Stimulated activated CD4-positive, alpha-beta T cell treated with anti-CD3 and anti-CD28 coated beads, Interleukin-1b, Interleukin-23, amount 100 ng/mL, for 24 hours (primary cell): ENCODE measurements at places on chromosomes 7 and 10.
A peak's percentile ranks its signal among the peaks of the same experiment; 100 is the strongest.

GRCh38 chr10:22268503-22268902 is 47.7 kb upstream of the COMMD3 start:
- no peak for DNase-seq

- no peak for DNase-seq
Measured at GRCh38 chr10:103479135-103479534, at the start of gene CALHM3. Gene CALHM3, minus strand, starts transcription at chr10:103479240. Its CDS starts 208 bp downstream, at chr10:103479032.

DNA sequence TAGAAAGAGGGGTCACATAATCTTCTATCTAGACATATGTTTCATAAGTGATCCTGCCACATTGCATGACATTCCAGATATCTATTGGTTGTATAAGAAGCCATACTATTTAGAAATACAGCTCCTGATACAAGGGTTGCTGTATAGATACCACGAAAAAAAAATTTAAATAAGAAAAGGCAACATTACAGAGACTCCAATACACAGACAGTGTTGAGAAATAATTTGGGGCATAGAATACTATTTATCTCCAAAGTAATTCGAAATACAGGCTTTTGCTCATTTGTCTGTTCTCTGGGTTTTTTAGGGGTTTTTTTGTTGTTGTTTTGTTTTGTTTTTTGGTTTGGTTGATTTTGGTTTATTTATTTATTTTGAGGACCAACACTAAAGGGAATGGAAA is 2.6 kb downstream of the IFIT2 start:
- DNase-seq = no peak

GRCh38 chr10:71323407-71323806 is 4.3 kb downstream of the SLC29A3 start:
- DNase-seq = no peak

- no peak for DNase-seq
Measured at GRCh38 chr7:2196381-2197378, 36.1 kb downstream of the MAD1L1 start.

DNA sequence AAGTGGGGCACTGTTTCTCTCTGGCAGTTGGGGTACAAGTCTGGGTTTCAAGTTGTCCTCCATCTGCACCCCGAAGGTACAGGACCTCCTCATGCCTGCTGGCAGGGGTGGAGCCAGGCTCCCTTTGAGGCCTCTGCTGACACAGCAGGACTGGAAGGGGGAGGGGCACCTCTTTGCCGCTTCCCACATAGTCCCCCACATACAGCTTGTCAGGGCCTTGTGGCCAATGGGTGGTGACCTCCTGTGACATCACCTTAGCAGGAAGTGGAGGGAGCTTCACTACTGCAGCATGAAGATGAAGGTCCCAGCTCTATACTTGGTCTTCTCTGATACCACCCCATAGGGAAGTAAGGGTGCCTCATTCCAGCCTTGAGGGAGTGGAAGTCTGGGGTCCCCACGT is 167.8 kb downstream of the RAMP3 start:
- DNase-seq = no peak

DNA sequence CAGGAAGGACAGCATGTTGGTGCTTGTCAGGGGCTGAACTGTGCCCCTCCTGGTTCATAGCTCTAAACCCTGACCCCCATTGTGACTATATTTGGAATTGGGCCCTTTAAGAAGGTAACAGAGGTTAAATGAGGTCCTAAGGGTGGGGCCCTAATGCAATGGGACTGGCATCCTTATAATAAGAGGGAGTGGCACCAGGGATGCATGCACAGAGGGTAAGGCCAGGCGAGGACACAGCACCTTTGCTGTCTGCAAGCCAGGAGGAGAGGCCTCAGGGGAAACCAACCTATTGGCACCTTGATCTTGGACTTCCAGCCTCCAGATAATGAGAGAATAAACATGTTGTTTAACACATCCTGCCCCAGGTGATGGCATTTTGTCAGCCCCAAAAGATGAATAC is 61.3 kb upstream of the EBF3 start:
- DNase-seq = no peak

DNA sequence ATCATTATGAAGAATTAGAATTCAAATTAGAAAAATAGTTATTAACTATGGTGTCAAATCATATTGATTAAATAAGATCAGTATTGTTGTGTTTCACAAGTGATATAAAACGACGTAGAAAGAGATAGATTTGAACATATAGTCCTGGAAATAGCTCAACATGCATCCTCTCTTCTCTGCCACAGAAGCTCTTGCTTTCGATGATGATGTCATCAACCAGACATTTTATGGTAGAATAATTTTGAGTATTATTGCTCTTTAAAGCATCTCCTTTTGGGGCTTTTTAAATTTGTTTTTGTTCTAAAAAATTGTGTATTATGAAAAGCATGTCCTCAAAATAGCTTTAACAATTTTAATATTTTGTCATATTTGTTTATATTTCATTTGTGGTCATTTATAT is 95.0 kb downstream of the DGKB start:
- no peak for DNase-seq

- DNase-seq = no peak
Measured at GRCh38 chr10:129833994-129834739, 129.9 kb downstream of the EBF3 start.

DNA sequence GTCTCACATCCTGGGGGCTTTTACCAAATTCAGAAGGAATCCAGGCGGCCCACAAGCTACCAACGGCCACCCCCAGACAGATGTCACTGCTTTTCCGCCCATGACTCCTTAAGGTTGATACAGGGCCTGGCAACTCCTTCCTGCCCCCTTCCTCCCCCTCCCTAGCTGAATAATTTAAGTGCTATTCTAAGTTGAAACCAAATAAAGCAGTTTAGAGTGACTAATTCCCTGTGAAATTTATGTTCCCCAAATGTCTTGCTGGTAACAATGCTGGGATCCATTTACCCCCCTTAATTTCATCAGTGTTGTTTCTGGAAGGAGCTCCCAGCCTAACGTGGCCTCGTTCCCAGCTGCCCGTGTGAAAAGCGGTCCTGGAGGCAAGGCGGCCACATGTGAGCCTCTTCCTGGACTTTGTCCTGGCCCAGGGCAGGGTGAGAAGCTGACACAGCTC is 109.6 kb downstream of the TMEM130 start:
- DNase-seq = no peak

- no peak for DNase-seq
Measured at GRCh38 chr7:44050121-44050914, 5.8 kb downstream of the DBNL start.

DNA sequence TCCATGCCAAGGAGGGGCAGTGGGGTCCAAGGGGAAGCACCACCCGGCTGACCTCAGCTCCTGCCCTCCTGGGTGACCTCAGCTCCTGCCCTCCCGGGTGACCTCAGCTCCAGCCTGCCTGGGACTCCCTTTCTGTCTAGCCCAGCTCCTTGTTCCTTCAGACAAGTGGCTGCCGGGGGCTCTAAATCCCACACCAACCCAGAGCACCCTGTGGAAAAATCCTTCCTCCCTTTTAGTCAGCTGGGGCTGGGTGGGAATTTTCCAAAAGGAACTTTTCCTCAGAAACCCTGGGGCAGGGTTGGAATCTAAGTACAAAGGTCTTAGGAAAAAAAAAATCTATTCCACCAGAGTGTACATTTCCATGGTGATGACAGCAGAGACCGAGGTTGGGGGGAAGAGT is 36.3 kb downstream of the AKR1B1 start:
- no peak for DNase-seq

- DNase-seq = no peak
Measured at GRCh38 chr7:138978541-138979184, 2.5 kb downstream of the KIAA1549 start.

DNA sequence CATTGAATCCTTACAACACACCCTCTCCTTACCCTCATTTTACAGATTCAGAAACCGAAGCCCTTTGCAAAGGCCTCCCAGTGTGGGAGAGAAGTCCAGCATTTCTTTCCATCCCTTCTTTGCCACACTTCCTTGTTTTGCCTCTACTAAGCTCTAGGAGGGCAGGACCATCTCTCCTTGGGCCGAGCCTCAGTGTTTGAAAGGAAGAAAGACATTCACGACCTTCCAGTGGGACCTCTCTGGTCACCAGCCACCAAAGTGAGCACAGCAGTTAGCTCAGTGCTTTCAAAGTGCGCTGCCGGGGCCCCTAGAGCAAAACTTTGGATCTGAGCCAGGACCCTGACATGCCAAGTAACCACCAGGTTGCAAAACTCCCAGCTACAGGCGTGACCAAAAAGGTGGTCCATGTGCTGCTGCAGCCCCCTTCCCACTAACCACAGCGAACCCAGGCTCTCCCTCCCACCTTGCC is 12.4 kb downstream of the CTBP2 start:
- no peak for DNase-seq

DNA sequence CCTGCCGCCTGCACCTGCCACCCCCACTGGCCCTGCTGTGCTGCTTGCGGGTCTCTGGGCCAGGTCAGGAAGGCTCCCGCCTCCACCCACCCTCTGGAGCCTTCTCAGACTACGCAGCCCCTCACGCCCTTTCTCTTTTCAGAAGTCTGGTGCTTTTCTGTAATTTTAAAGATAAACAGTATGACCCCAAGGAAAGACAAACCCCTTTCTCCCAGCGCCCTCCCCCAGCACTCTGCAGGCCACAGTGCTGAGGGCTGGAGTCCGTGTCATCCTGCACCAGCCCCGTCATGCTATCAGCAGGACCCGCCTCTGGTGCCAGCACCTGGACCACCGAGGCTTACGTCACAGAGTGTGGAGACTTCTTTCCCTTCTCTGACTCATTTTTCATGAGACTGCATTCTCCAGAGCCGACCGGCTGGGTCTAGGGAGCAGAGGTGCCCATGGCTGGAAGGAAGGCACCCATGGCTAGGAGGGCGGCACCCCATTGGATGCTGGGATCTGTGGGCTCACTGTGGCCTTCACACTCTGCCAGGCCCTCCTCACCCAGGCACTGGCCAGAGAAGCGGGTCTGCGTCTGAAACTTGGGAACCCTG is 53.4 kb downstream of the CFAP46 start:
- no peak for DNase-seq

DNA sequence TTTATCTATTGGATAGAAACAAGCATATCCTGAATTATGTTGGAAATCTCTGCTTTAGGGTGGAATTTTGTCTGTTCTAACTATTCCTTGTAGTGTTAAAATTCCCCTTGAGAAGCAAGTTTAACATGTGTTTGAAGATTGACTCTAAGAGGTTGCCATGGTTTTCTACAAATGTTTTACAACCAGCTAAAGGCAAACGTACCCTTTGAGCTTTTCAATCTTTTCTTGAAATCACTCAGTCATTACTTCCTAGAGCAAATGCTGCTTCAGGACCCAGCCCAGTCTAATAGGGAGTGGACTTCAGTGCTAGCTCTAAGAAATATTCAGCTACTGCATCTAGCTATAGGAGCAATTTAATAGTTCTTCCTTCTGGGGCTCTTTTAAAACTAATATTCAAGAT is 118.8 kb upstream of the IFRD1 start:
- no peak for DNase-seq

GRCh38 chr7:32319012-32319382 is 171.2 kb downstream of the LSM5 start:
- no peak for DNase-seq

- DNase-seq = peak; percentile 20
Measured at GRCh38 chr7:2886900-2887299, 42.8 kb upstream of the GNA12 start.

DNA sequence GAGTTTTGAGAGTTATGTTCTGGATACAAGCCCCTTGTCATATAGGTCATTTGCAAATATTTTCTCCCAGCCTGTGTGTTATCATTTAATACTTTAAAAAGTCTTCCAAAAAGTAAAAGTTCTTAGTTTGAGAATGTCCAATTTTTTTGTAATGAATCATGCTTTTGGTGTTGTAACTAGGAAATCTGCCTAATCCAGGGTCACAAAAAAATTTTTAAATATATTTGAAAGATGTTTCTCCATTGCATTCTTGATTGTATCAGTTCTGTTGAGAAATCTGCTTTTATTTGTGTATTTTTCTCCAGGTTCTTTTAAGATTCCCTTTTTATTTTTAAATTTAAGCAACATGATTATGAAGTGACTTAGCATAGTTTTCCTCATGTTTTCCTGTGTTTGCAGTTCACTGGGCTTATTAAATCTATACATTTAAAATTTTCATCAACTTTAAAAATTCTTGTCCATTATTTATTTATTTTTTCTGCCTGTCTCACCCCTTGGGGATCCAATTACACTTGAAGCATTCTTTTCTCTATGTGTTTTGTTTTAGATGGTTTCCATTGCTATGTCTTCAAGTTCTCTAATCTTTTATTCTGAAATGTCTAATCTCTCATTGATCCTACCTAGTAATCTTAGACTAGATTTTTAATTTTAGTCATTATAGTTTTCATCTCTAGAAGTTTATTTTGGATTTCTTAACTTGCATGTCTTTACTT is 47.0 kb downstream of the CCDC71L start:
- no peak for DNase-seq

- DNase-seq = no peak
Measured at GRCh38 chr10:59847326-59847725, 59.0 kb downstream of the CCDC6 start.
